NK-92 treated with Interleukin-12 subunit alpha and Interleukin-12 subunit beta, amount 100 ng/mL, for 24 hours (cell line): ENCODE measurements at places on chromosomes 16 and 17.

- DNase-seq = no peak
These were observed 1.7 kb downstream of the NUPR1 start for GRCh38 chr16:28537076-28537475.

- no peak for DNase-seq
These were observed 346.0 kb downstream of the GRIN2A start for GRCh38 chr16:9836118-9836736.

GRCh38 chr17:48344251-48344650 is 85.8 kb downstream of the SKAP1 start:
- no peak for DNase-seq

DNA sequence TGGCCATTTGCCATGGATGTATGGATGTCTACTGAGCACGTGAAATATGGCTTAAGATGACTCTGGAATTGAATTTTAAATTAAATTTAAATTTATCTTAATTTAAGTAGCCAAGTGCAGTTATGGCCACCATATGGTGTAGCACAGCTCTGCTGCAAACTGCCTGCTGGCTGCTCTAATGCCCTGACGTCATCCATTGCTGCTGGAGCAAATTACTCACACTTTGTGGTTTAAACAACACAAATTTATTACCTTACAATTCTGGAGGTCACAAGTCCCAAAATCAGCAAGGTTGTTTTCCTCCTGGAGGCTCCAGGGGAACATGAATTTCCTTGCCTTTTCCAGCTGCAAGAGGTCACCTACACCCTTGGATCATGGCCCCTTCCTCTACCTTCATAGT is 679.3 kb upstream of the EEF2KMT start:
- DNase-seq = no peak

DNA sequence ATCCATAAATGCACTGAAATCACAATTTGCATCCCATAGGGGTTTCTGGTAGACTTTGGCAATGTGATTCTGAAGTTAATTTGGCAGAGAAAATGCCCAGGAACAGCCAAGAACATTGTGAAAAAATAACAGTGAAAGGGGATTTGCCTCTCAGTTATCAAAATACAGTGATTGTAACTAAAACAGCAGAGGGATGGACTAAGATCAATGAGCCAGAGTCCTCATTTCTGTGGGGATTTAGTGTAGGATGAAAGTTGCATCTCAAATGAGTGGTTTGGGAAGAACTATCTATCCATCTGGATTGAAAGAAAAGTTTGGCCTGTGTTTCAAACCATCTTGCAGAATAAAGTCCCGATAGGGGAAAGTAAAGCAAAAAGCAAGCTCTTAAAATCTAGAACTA is 28.1 kb downstream of the MYBBP1A start:
- DNase-seq = no peak

- DNase-seq = no peak
These were observed 225.5 kb downstream of the LGALS9B start for GRCh38 chr17:20241855-20242254.

GRCh38 chr17:60421273-60422161 is 772 bp upstream of the CHCT1 start:
- no peak for DNase-seq

DNA sequence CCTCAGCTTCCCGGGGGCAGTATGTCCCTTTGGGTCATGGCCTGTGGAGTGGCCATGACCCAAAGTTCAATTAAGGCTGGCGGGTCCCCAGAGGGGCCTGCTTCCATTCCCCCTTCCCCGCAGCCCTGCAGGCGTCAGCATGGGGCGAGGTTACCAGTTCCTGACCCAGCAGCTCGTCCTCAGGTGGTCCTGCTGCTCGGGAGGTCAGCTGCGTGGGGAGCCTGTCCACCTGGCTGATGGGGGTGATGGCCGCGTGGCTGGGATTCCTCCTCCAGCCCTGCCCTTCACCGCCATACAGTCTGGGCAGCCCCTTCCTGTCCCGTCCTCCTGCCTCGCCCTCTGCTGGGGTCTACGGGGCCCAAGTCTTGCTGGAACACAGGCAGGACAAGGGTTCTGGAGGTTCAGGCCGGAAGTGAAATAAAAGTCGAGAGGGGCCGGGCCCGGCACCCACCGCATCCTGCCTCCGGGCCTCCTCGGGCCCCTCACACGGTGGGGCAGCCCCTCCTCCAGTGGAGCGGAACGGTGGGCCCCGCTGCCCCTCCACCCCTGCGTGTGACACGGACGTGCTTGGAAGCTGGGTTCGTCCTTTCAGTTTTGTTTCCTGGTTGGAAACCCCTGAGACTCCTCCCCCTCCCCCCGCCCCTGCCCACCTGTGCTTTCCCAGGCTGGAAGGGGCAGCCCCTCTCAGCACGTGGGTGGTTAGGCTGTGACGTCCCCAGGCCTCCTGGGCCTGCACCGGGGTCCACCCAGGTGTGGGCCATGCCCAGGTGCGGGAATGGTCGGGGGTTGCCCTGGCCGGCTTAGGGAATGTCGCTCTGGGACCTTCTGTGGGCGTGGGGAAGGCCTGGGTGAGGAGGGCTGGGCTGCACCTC is 6.8 kb downstream of the UBALD2 start:
- peak; percentile 79 for DNase-seq

GRCh38 chr16:10967986-10968385 is 23.6 kb downstream of the CLEC16A start:
- DNase-seq = no peak

- no peak for DNase-seq
These were observed 53.3 kb upstream of the KSR1 start for GRCh38 chr17:27402943-27403342.

DNA sequence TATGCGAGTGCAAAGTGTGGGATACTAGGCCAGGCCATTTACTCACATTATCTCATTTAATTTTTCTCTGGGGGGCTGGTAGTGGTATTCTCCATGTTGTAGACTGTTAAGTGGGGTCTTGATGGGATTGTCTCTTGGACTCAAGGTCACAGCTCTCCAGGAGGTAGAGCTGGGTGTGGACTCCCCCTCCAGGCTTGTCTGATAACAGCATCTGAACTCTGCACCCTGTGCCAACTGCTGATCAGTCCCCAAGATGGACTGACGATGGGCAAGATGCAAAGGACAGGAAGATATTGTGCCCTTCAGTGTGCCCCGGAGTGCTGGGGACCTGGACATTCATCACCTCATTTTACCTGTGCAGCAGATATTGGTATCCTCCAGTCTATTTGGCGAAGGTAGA is 147.8 kb downstream of the MSI2 start:
- no peak for DNase-seq

GRCh38 chr16:24589997-24590396 is 50.6 kb downstream of the RBBP6 start:
- no peak for DNase-seq

- no peak for DNase-seq
These were observed 47.3 kb upstream of the CPNE2 start for GRCh38 chr16:57044931-57045693.

DNA sequence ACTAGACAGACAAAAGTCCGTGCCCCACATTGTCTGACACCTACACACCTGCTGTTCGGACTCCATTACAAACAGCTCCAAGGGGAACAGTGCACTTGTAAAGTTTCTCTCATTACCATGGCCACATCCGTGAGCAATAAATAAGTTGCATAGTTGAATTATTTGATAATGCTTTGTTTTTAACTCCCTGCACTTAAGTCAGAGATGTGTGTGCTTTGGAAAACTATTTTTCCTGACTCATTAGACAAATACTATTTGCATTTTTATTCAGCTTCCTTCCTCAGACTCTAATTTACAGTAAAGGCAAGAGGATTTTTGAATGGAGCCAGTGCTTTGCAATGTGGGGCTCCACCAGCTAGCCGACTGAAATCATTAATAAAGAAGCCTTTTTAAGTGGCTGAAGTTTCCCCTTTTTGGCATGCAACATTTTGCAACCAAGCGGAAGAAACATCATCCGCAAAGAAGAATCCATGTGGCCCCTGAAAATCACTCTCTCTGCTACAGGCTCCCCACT is 6.5 kb upstream of the CCL2 start:
- no peak for DNase-seq

DNA sequence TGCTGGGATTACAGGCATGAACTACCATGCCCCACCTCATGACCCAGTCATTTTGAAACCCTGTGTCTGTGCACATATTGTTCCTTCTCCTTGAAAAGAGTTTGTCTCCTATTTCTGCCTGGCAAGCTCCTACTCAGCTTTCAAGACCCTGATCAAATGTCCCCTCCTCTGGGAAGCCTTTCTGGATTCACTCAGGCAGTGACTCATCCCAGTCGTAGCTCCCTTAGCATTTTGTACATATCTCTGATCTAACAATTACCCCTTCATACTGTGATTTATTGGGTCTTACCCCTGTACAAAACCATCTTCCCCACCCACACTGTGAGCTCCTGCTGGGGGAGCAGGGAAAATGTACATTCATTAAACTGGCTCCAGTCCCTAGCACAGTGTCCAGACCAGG is 18.1 kb upstream of the ABCC12 start:
- DNase-seq = no peak

DNA sequence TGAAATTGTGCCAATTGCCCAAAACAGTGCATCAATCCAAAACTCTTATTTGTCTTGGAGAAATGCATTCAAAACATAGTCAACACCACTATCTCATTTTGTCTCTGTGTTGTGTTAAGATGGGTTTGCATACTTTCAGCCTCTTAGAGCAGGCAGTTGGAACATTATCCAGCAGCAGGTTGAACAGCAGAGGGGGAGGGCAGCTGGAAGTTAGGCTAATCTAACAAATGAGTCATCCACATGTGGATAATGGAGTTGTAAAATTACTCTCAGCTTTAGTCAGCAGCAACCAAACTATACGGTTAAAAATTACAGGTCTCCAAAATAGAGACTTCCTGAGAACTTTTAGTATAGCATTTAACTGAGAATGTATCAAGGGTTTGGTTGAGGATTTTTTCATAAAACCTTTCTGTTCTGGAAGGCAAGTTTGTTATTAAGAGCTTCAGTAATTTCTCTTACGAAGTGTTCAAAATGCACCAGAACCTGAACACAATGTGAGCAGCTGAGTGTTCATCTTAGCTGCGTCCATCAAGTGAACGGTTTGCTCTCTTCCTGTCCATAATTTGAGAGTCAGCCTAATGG is 46.3 kb downstream of the PRKCA start:
- no peak for DNase-seq

- no peak for DNase-seq
These were observed 5.0 kb upstream of the SNAI3 start for GRCh38 chr16:88691129-88691813.

DNA sequence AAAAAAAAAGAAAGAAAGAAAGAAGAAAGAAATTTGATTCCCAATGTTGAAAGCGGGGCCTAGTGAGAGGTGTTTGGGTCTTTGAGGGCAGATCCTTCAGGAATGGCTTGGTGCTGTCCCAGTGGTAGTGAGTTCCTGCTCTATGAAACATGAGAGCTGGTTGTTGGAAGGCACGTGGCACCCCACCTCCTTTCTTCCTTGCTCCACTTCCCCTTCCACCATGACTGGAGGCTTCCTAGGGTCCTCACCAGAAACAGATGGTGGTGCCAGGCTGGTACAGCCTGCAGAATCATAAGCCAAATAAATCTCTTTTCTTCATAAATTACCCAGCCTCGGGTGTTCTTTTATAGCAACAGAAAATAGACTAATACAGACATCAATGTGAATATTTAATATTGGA is 147.3 kb upstream of the KCNJ18 start:
- DNase-seq = no peak

- no peak for DNase-seq
These were observed 2.3 kb downstream of the TMEM107 start for GRCh38 chr17:8173871-8174322.

GRCh38 chr17:74539281-74539820 is 6.6 kb downstream of the CD300C start:
- no peak for DNase-seq

GRCh38 chr16:11231367-11231970 is 24.5 kb downstream of the SOCS1 start:
- DNase-seq = no peak

DNA sequence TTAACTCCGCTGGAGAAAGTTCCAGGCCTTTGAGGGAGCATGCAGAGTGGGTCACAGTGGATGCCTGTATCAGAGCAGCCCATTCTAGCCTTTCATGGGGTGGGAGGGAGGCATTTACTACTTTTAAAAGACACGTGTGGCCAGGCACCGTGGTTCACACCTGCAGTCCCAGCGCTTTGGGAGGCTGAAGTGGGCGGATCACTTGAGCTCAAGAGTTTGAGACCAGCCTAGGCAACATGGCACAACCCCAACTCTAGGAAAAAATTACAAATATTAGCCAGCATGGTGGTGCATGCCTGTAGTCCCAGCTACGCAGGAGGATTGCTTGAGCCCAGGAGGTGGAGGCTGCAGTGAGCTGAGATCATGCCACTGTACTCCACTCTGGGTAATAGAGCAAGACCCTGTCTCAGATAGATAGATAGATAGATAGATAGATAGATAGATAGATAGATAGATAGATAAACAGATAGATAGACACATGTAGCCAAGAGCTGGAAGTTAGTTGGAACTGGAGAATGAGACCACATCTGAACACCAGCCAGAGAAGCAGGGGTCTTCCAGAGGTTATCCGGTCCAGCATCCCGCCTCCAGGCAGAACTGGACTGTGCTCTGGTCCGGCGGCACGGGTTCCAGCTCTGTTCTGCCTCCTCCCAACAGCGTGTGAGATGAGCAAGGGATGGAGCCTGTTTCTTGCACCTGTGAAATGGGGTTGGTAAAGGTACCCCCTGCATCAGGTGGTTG is 3.6 kb downstream of the ADCY7 start:
- no peak for DNase-seq

DNA sequence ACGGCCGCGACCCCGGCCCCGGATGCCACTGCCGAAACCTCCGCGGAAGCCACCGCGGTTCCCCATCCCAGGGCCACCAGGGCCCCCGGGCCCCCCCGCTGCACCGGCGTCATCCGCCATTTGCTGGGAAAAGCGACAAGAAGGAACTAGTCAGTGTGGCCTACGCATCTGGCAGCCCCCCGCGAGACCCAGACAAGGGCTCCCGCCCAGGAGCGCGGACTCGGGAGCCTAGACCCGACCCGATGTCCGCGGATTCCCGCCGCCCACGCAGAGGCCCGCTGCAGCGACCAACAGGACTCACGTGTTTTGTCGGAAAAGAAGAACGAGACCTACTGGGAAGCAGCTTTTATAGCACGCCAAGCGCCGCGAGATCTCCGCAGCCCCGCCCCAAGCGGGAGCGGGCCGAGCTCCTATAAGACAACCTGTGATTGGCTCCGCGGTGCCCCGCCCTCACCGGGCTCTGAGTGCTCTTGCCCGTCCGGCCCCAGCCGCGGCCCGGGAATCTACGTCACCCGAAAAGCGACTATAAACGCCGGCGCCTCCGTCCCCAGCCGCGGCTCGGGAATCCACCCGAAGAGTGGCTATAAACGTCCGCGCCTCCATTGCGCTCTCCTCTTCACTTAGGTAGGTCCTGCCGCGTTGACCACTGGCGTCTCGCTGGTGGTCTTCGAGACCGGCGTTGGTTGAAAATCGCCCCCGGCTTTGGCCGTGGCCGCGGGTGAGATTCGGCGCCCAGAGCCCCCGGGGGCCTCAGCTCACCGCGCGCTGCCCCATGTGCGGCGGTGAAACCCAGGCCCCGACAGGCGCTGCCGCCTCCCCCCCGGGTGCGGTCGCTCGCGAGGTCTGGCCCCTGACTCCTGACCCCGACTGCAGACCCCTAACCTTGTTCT is at the start of gene RPS2:
TSS of gene RPS2 (minus strand) at position 321 of the 890 bp plus-strand sequence. CDS start at position 120, 201 bp downstream.
- DNase-seq = peak; percentile 98

DNA sequence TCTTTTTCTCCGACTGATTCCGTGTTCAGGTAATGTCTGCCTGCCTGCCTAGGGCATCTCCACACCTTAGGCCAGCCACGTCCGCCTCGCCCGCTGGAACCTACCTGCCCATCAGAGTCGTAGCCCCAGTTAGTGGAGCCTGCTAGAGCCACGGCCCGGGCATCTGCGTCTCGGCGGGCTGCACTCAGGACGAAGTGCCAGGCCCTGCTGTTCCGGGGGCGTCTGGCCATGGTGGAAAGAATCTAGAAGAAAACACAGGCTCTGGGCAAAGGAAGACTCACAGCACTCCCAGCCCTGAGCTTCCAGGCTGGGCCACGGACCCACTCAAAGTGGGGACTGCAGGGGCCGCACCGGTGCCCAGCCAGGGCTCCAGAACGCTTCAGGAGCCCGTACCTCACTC is 1.1 kb downstream of the SPSB3 start:
- DNase-seq = no peak
